ENCODE measurements at places on chromosomes 7 and 10. TPM values are rescaled to one million over a fixed set of nuclear protein-coding genes. Genes with fewer than 3 reads are reported as not detected.
A peak's percentile ranks its signal among the peaks of the same experiment; 100 is the strongest.

- DNase-seq, result no peak
Measured at GRCh38 chr7:68922850-68923249, 675.4 kb upstream of the AUTS2 start.

DNA sequence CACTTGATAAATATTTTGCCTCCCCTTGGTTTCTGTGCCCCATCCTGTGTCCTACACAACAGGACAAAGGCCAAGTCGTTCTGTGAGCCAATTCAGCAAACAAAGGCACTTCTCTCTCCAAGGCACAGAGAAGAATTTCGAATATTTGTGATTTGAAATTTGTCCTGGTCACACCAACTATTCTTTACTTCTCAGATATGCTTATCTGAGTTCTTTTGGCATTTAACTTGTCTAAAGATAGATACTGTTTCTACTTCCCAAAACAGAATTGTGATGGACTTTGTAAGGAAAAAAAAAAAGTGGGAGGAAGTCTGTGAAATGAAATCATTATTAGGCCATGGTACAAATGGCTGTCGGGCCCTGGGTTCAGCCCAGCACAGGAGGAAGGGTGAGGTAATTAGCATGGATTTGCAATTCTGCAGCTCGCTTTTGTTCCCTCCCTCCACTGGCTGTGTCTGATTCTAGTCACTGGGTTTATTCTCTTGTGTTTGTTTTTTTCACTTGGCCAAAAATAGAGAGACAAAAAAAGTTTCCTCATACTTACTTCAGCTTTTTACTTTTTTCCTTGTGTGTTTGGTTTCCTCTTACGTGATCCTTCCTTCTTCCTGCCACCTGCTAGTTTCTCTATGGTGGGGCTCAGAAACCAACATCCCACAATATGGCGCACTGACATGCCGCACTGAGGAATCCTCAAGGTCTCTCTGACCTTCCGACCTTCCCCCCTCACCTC is 108.2 kb upstream of the MKLN1 start:
- DNase-seq, result no peak

- no peak for DNase-seq
Measured at GRCh38 chr10:33025910-33026309, 67.9 kb upstream of the ITGB1 start.

DNA sequence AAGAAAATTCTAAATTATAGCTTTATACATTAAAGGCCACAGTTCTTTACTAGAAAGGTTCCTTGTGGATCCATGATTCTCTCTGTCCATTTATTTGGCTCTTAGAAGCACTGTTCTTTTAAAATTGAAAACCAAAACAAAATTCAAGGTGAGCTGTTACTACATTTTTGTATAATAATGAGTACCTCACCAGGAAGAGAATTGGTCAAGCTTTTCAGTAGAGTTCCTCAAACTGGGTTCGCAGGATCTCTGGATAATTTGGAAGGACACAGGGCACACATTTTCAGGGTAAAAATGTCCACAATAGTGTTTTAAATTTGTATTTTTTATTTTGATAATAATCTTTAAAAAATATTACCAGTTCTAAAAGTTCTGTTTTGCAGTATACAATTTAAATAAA is 93.0 kb downstream of the PPP1R3A start:
- no peak for DNase-seq

- DNase-seq, result no peak
Measured at GRCh38 chr7:290554-291372, 793 bp downstream of the FOXL3 start.

- no peak for DNase-seq
Measured at GRCh38 chr7:43625453-43625852, 42.5 kb downstream of the STK17A start.

GRCh38 chr7:129436335-129436923 is 2.2 kb downstream of the STRIP2 start:
- peak; percentile 34 for DNase-seq

DNA sequence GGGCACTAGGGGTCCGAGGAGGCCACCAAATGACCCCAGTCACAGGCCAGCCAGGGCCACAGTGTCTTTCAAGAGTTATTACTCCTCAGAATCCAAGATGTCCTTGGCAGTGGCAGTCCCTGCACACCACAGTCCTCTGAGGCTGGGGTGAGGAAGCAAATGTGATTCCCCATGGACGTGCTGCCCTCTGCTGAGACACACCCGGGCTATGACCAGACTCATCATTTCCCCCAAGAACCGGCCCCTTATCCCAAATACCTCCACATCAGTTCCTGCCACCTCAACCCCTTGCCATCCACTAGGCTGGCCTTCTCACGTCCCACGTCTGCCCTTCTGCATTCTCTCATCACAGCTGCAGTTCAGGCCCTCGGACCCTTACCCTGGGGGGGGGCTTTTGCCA is 5.0 kb downstream of the PRKAG2 start:
- DNase-seq, result peak; percentile 48

Gene OPN4
- not detected for total RNA-seq

Gene NXPH1
- not detected for total RNA-seq

Gene AKR1B15
- 0.29 TPM for total RNA-seq

Gene CYP26A1
- not detected for total RNA-seq

Data from PC-3 (cell line).